ENCODE measurements at places on chromosomes 6 and 20.

- no peak for DNase-seq
These were observed 207.3 kb downstream of the GMDS start for GRCh38 chr6:2038092-2038491.

DNA sequence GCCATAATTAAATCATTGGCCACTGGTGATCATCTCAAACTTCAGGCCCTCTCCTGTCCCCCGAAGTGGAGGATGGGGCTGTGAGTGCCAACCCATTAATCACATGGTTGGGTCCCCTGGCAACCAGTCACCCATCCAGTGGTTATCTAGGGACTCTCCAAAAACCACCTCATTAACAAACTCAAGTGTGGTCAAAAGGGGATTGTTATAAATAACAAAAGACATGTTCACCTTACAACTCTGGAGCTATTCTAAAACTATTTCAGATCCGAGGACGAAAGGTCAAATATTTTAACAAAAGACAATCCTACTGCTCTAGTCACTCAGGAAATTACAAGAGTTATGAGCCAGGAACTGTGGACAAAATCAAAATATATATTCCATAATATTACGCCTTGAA, 95.5 kb upstream of the PRND start:
- DNase-seq, result no peak

- DNase-seq, result no peak
These were observed 244.0 kb downstream of the BTBD3 start for GRCh38 chr20:12161734-12162133.

GRCh38 chr20:8602389-8603116, 466.3 kb upstream of the PLCB4 start:
- DNase-seq, result no peak

GRCh38 chr6:142075516-142076101, 57.1 kb upstream of the GJE1 start:
- no peak for DNase-seq

DNA sequence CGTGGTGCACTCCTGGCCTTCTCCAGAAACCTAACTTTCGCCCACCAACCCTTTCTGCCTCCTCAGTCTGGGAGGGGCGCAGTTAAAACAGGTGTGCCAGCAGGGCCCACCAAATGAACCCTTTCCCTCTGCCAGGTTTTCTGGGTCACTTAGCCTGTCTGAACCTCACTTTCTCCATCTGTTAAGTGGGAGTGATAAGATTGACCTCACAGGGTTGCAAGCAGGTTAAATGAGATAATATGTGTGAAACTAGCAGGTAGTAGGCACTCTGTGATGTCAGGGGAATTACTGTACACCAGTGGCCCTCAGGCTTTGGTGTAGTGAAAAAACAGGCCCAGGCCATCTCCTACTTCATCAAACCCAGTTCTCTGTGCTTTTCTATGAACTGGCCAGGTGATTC, 14.1 kb downstream of the BNIP5 start:
- no peak for DNase-seq

DNA sequence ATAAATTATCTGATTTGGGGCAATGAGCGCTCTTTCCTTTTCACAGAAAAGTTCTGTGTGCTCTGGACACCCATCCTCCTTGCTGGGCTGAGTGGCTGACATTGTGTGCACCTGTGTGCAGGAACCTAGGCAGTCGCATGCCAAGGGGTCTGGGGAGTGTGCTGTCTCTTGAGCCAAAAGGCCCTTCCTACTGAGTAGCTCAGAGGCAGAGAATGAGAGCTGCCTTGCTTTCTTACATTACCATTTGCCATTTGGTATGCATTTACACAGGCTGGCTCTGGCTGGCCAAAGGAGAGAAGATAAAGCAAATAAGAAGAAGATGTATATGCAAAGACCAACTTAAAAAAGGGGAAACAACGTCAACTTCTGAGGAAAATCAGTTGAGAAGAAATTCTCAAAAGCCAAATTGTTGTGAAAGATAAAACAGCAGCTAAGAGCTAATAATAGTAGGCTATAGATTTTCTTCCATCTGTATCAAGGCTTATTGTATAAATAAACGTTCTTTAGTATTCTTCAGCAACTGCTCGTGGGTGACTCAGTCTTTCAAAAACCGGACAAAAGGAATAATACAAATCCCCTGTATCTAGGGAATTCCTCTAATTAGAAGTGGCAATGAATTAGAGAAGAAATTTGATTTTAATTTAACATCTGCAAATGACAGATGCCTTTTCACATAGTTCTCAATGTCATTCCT, 121.9 kb downstream of the INSM1 start:
- no peak for DNase-seq

DNA sequence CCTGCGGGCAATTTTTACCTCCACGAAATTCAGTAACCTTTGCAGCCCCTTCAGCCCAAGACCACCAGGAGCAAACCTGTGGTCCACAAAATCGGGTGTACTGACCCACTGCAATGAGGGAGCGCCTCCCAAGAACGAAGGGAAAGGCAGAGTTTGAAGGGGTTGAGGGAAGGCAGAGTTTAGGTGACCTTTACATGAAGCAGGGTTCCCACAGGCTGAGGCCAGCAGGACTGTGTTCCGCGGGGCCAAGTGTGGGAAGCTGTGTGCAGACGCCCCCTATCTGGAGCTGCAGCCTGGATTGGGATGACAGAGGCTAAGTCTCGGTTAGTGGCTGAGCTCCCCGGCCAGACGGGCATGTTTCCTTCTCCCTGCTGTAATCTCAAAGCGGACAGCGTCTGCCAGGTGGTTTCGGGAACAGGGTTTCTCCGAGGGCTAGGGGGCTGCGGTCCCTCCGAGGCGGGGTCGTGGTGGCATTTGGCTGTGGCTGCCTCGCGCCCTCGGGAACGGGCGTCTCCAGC, 826 bp upstream of the PYGB start:
- peak; percentile 82 for DNase-seq

DNA sequence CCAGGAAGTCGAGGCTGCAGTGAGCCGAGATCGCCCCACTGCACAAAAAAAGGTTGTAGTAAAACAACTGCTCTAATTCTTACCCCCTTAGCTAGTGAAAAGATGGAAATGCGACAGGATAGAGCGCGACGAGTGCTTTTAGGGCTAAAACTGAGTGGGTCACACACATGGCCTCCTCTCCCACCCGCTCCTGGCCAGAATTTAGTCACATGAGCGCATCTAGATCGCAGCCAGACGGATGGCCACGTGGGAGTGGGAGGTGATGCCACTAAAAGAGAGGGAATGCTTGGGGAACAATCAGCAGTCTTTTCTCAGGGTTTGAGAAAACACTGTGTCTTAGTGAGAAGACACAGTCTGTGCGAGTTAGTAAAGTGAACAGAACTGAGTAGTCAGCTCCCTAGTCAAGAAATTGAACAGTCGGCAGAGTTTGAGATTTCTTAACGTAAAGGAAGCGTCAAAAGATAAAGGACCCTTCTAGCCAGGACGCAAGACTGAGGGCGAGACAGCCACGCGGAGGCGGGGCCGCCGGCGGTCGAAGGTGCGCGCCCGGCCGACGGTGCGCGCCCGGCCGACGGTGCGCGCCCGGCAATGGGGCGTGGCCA, 664 bp upstream of the ACTR5 start:
- no peak for DNase-seq

DNA sequence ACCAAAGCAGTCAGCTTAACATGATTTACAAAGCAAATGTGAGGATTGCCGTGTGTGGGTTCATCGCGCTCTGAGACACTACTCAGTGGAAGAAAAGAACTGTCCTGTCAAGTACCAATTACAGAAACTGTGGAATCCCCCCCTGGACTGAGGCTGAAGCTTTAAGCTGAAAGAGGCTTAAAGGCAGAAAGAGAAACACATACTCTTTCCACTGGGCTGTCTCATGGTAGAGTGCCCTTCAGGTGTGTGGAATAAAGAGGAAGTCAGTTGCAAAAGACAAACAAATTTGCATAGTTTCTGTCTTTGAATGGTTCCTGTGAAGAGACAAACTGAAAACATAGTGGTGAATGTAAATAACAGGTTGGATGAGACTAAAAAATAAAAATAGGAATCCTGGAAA, 560.4 kb upstream of the SYNCRIP start:
- DNase-seq, result no peak

DNA sequence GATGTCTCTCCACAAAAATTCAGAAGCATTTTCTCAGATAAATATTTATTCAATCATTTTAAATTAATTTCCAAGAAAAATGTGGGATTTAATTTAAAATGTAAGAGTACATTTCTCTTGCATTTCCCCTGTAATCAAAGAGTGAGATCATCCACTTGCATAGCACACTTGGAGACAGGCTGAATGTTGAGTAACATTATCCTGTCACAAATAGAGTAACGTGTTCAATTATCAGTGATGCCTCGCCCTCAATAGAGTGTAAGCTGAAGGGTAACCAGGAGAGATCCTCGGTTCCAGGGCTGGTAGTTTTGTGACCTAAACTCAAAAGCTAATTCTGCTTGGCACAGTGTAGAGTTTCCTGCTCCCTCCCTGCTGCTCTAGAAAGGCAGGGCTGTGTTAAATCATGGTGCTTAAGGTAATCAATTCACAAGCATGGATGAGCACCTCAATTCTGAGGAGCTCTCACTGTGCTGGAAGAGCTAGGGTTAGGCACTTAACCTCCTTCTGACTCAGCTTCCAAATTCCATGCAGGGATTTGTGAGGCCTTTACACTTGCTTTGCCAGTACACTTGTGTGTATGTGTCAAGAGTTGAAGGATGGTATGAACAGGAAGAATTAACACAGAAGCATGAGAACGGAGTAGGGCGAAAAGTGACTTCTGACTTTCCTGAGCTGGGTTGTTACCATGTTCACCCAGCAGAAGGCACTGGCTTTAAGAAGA, 56.6 kb downstream of the MMUT start:
- no peak for DNase-seq

DNA sequence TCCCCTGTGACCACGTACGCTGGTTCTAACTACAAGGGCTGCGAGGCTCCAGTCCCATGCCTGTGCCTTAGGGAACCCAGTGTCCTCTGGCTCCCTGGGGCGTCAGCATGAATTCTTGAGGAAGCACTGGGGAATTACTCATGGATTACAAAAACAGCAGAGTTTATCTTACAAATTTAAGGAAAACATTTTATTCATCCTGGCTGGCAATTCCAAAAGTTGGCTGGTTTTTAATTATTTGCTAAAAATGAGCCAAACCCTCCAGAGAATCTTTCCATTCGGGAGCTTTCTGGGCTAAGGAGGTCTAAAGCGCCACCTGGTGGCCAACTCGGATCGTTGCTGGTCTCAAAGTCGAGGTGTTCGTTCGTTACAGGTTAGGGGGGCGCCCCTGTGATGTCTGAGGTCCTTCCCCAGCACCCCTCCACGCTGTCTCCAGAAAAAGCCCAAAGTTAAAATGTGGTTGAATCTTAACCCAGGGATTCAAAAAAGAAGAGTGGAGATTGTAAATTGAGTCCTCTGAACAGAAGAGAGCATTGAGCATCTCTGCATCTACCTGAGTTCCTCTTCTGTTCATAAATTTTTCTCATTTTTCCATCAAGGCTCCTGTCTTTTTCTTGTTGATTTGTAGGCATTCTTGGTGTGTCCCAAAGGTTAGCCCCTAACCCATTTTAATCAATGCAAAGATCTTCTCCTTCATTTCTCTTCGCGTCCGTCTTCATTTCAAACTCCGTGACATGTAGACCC, 99.4 kb downstream of the BFSP1 start:
- peak; percentile 39 for DNase-seq

- no peak for DNase-seq
These were observed 305.9 kb downstream of the LAMA2 start for GRCh38 chr6:129188795-129189194.

DNA sequence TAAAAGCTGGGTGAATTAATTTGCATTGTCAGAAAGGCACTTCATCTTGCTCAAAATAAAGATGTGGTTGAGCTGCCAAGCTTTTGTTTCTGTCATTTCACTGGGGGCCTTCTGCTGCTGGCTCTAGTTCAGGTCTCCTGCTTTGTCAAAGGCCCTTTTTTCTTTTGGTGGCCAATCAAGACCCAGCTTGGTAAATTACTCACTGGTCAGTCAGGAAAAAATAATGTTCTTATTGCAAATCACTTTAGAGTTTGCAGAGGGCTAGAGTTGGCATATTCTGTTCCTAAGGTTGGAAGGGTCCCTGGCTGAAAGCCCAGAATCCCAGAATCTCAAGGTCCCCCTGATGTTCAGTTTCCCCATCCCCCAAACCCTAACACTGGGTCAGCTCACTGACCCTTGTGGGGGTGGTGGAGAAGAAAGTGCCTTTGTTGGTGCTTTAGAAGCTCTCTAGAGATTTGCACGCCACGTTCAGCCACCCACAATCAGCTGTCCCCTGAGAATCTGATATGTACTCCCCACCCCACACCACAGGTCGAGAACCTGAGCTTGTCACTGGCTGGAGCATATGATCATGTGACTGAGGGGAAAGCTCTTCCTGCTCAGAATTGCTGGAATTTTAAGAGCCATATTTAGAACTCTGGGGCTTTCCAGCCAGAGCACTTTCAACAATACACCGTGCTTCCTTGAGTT, 21.7 kb upstream of the BNIP5 start:
- DNase-seq, result no peak

- no peak for DNase-seq
These were observed 139.2 kb upstream of the PLN start for GRCh38 chr6:118408863-118409262.

GRCh38 chr6:2937627-2938003, 33.8 kb downstream of the SERPINB6 start:
- no peak for DNase-seq

GRCh38 chr6:152267967-152268845, 369.0 kb downstream of the SYNE1 start:
- DNase-seq, result no peak

- no peak for DNase-seq
These were observed 275.7 kb downstream of the PAX1 start for GRCh38 chr20:21981179-21981578.

DNA sequence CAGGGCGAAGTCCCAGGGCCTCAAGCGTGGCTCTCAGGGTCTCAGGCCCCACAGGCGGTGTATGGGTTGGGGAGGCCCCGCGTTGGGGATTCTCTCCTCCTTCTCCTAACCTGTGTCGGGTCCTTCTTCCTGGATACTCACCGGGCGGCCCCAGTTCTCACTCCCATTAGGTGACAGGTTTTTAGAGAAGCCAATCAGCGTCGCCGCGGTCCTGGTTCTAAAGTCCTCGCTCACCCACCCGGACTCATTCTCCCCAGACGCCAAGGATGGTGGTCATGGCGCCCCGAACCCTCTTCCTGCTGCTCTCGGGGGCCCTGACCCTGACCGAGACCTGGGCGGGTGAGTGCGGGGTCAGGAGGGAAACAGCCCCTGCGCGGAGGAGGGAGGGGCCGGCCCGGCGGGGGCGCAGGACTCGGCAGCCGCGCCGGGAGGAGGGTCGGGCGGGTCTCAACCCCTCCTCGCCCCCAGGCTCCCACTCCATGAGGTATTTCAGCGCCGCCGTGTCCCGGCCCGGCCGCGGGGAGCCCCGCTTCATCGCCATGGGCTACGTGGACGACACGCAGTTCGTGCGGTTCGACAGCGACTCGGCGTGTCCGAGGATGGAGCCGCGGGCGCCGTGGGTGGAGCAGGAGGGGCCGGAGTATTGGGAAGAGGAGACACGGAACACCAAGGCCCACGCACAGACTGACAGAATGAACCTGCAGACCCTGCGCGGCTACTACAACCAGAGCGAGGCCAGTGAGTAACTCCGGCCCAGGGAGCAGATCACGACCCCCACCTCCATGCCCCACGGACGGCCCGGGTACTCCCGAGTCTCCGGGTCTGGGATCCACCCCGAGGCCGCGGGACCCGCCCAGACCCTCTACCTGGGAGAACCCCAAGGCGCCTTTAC, at the start of gene HLA-G:
HLA-G (plus strand) TSS at position 247 of the 892 bp plus-strand sequence; CDS start at position 267, 20 bp downstream.
- peak; percentile 87 for DNase-seq
